ENCODE measurements at places on chromosomes 6 and 20. TPM values are rescaled to one million over a fixed set of nuclear protein-coding genes. Genes with fewer than 3 reads are reported as not detected.

The ADGB gene
- not detected for total RNA-seq

The MAP3K5 gene
- total RNA-seq, result 34.7 TPM

The MMUT gene
- 32.7 TPM for total RNA-seq

The TMEM63B gene
- 44.5 TPM for total RNA-seq

The GSTA1 gene
- total RNA-seq, result not detected

The PTCHD4 gene
- 0.92 TPM for total RNA-seq

The SCGN gene
- 1.2 TPM for total RNA-seq

The BCAS1 gene
- not detected for total RNA-seq

The CYP39A1 gene
- 4.8 TPM for total RNA-seq

The TFAP2A gene
- total RNA-seq, result 0.43 TPM

The ATXN1 gene
- total RNA-seq, result 42.5 TPM

The SOX4 gene
- 7.8 TPM for total RNA-seq

The TULP4 gene
- 94.9 TPM for total RNA-seq

The PTCRA gene
- not detected for total RNA-seq

The FAM83C gene
- total RNA-seq, result not detected

The CGA gene
- total RNA-seq, result 0.49 TPM

The AP5S1 gene
- total RNA-seq, result 9.8 TPM

The AVP gene
- total RNA-seq, result 0.84 TPM

The TFAP2D gene
- not detected for total RNA-seq

The KHDRBS2 gene
- total RNA-seq, result not detected

The BTN1A1 gene
- not detected for total RNA-seq

The RAD21L1 gene
- total RNA-seq, result not detected

The CLVS2 gene
- total RNA-seq, result not detected

The PLG gene
- total RNA-seq, result not detected

The ETV7 gene
- 0.38 TPM for total RNA-seq

The MAVS gene
- total RNA-seq, result 35.0 TPM

The GGTLC1 gene
- not detected for total RNA-seq

The CST4 gene
- not detected for total RNA-seq

The CLIC5 gene
- total RNA-seq, result 312 TPM

The REM1 gene
- 2.4 TPM for total RNA-seq

The NEU1 gene
- total RNA-seq, result 25.6 TPM
